ENCODE measurements at places on chromosomes 3 and 15.

DNA sequence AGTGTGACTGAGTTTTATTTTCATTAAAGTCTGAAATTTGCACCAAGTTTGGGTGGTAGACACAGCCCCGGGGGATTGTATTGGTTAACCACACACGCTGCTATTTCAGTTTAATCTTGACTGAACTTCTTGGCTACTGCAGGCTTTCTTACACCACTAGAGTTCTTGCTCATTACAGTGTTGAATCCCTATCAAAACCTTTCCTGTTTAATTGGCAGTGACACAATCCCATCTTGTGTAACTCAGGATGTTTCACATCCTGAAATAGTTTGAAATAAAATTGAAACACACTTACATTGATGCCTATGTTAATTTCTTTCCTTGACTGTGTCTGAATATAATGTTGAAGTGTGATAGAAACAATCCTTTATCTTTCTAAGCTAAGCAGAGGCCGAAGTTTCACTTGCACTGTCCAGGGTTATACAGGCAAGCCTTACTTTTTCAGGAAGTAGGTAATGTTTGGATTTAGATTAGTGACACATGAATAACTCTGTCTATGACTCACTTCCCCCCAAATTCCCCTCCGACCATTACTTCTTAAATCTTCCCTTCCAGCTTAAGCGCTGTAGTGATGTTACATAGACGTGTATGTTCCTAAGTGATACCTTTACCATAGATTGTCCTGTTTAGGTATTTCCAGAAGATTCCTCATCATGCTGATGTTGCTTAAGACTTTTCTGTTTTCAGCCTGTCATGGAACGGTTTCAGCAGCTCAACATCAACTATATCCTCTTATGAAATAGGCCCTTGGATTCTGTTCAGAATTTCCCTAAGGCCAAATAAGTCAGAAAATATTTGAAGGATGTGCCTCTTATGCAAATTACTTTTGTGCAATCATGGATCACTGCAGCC is 16.8 kb downstream of the ATG7 start:
- DNase-seq, result no peak

- DNase-seq, result no peak
These were observed 78.3 kb downstream of the ASB7 start for GRCh38 chr15:100680726-100681125.

DNA sequence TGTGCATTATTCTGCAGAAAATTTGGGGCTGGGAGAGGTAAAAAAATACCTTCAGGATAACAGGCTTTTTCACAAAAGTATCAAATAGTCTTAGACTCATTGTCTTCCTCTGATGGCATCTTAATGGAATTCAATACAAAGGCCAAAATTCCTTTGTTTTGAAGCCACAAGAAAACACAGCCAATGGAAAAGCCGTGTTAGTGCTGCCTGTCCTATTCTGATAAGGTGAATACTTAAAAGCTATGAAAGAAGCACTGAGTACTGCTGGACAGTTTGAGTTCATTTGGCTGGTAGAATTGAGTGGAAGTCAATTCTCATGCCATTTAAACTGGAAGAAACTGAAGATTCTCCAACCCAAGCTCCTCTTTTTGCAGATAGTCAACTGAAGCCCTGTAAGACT is 395.3 kb upstream of the TPRG1 start:
- no peak for DNase-seq

- no peak for DNase-seq
These were observed 9.6 kb upstream of the SNX22 start for GRCh38 chr15:64141798-64142512.

DNA sequence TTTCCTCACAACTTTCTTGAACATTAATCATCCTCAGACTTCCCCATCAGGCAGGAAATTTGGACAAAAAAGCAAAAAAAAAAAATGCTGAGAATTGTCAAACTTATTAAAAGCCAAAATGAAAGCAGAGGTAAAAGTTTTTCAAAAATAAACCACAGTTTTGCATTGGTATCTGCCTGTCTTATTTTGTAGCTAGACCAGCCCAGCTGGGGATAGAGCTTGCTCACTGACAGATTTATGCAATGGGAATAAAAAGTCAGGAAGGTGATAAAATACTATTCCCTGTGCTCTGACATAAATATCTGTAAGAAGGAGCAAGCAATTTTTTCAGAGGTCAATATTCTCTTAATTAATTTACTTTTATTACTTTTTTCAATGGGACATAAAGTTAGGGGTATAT is 1006.7 kb upstream of the ALCAM start:
- no peak for DNase-seq

DNA sequence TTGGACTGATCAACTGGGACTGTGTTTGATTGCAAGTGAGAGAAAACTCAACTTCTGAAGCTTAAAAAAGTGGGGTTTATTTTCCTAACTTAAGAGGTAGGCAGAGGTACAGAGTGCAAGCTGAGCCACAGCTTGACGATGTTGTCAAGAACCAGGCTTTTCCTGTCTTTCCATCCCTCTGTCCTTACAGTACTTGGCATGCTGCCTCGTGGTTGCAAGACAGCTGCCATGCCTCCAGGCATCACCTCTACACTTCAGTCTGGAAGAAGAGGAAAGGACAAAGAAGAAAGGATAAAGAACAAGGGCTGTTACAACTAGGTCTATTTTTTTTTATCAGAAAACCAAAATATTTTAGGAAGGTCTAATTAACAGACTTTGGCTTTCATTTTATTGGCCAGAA is 51.8 kb upstream of the GALNT15 start:
- DNase-seq, result no peak

GRCh38 chr3:72232331-72232730 is 447.4 kb upstream of the PROK2 start:
- no peak for DNase-seq

DNA sequence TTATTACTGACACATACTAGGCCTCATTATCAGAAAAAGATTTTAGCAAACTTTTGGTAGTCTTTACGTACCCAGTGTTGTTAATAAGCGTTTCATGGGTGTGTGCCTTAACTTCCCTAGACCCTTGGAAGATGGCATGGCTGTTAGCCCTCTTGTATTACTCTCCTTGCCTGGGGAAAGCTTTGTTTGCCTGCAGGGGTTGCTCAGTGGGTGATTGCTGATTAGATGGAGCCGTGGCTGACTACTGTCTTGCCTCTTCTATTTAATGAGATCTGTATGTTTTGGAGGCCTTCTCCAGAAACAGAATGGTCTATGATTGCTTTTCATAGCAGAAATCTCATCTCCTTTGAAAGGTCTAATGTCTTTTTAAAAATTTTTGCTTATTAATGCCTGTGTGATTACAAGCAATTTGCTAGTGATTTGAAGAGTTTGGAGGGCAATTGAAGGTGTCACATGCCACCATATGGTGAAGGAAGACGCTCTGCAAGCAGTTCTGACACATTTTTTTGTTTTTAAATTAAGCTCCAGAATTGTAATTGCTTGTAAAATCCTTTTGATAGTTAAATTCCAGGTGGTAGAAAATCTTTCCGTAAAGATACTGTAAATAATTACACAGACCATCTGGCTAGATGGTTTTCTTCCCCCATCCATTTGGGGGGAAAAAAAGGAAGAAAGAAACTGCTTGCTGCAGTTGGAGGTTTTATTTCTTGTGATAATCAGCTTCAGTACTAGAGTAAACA is 11.4 kb upstream of the C3orf20 start:
- DNase-seq, result no peak

GRCh38 chr3:69743975-69744906 is 5.0 kb downstream of the MITF start:
- DNase-seq, result no peak

GRCh38 chr3:31696009-31696297 is 163.2 kb downstream of the STT3B start:
- no peak for DNase-seq

DNA sequence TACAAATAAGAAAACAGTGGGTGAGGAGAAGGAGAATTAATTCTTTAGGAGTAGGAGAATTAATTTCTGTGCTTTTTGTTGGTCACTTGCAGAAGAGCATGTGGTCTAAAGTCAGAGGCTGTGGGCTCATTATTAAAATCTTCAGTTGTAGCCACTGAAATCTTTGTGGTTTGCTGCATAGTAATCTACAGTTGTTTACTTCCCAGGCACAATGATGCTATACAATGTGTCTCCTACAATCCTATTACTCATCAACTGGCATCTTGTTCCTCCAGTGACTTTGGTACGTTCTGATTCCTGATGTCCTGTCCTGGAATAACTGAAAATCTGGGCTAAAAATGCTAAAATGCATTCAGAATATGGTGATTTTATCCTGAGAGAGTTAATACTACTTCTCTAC is 21.0 kb downstream of the IFT122 start:
- no peak for DNase-seq

DNA sequence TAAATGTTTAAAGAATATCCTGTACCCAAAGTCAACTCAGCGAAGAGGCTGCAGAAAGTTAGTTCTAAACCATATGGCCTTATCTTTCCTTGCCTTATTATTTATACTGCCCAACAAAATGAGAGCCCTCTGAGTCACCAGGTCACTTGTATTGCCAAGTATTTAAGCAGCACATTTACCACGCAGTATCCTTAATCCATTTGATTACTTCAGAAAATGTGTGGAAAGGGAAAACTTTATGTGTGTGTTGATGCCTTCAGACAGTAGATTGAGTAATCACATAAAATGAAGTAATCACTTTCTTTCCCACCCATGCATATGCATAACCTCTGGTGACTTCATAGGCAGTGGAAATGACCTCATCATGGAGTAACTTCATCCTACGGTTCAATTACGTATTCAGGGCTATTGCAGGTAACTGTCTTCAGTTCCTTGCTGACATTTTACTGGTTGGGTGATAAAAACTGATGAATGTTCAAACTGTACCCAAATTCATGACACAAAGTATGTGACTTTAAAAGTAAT is 7.5 kb upstream of the CADPS start:
- no peak for DNase-seq

DNA sequence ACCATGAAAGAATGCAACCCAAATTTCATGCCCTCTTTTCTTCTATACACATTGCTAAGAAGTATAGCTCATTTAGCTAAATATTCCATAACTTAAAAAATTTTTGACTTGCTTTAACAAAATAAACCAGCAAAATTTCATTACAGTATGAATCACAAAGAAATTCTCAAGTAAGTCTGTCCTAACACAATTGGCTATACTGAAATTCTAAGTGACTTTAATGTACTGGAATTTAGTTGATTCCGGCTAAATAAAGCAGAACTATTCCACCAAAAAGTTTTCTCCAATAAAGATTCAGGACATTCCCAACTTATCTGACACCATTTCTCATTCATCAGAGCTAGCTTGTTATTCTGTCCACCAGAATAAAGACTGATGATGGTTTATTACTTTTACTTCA is 23.8 kb downstream of the LRRFIP2 start:
- no peak for DNase-seq

- DNase-seq, result no peak
These were observed 13.4 kb upstream of the MBNL1 start for GRCh38 chr3:152255290-152255689.

- no peak for DNase-seq
These were observed 23.9 kb upstream of the PLSCR2 start for GRCh38 chr3:146493221-146493620.

GRCh38 chr3:9190276-9190675 is 59.2 kb downstream of the SRGAP3 start:
- DNase-seq, result no peak

DNA sequence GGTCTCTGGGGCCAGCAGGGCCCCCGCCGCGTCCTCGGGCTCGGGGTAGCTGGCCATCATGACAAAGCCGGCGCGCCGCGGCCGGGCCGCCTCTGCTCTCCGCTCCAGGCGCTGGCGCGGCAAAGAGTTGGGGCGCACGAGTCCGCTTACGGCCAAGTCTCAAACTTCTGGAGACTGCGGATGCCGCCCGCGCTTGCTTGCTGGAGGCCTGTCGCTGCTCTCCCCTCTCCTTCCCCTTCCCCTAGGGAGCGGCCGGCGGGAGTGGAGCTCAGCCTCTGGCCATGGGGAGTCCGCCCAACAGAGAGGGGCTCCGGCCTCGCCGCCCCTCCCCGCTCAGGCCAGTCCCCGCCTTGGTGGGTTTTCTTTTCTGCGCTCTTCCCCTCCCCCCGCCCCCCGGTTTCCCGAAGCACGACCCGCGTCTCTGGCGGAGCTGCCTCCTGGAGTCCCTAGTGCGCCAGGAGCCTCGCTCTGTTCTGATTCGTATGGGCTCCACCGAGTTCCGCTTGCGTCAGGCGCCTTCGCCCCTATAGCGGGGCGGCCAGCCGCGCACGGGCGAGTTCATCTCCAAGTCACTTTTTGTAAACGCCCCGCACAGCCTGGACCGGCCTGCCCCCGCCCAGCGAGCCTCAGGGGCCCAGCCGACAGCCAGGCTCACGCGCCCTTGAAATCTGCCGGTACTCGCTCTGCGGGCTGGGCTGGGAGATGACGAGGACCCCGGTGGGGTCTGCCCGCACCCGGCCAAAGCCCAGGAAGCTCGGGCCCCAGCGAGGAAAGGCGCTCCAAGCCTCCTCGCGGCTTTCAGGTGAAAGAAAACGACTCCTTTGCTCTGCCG is at the start of the genes FOXL2 and FOXL2NB:
Gene FOXL2, minus strand, starts transcription at position 475 of the 832 bp plus-strand sequence. Its CDS starts 415 bp downstream, at position 60.
Gene FOXL2NB, plus strand, starts transcription at position 555 of the 832 bp plus-strand sequence. Its CDS starts 148 bp downstream, at position 703.
- no peak for DNase-seq

GRCh38 chr3:16378920-16379319 is 113.9 kb downstream of the OXNAD1 start:
- DNase-seq, result no peak

All from NCI-H2107 (cell line).